Activated CD4-positive, alpha-beta memory T cell treated with anti-CD3 and anti-CD28 coated beads for 36 hours (primary cell): ENCODE measurements at places on chromosomes 5 and 9.
A peak's percentile ranks its signal among the peaks of the same experiment; 100 is the strongest.

GRCh38 chr5:73592551-73592950 lies 27.0 kb downstream of the UTP15 start:
- no peak for DNase-seq

- DNase-seq, result no peak
These were observed 88.8 kb downstream of the NSUN2 start for GRCh38 chr5:6543830-6544560.

DNA sequence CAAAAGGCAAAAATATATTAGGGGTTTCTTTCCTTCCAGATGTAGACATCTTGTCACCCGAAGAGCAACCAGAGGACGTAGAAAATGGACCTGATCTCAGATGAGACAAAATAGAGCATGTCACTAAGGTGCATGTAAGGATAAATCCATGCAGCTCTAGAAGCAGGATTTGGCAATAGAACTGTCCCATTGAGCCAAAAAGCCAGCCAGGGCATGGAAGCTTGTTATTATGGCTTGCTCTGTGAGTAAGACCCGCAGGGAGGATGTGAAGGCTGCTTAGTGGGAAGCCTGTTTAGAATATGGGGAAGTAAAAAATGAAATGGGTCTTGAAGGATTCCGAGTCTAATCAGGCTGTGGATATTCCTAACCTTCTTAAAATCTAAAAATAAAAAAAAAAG lies 165.6 kb upstream of the MPDZ start:
- DNase-seq, result no peak

DNA sequence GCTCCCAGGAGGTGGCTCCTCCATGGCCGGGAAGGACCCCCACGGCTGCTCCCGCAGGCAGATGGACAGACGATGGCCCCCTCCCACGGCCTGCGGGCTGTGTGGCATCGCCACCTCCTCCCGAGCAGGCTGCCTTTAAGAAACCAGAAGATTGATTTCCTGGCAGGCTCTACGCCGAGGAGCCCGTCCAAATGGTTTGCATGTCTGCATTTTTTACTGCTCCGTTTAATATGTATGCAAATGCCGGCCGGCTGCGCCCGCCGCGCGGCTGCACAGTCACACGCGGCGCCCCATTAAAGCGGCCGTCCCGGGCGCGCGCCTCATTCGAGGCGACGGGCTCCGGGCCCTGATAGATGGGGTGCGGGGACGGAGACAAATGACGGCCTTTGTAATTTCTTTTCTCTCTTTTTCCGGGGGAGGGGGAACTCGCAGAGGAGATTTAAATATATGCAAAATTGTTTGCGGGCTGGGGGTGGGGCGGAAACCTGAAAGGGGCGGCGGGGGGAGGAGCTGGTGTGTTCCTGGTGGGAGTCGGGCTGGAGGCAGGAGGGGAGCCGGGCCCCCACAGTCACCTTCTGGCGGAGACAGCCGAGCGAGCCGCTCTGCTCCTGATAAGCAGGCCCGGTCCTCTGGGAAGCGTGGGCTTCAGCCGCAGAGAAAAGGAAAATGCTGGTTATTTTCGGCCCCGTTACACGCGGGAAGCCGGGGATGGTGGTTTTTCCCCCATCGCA lies 158.7 kb upstream of the IER5L start:
- peak; percentile 46 for DNase-seq

DNA sequence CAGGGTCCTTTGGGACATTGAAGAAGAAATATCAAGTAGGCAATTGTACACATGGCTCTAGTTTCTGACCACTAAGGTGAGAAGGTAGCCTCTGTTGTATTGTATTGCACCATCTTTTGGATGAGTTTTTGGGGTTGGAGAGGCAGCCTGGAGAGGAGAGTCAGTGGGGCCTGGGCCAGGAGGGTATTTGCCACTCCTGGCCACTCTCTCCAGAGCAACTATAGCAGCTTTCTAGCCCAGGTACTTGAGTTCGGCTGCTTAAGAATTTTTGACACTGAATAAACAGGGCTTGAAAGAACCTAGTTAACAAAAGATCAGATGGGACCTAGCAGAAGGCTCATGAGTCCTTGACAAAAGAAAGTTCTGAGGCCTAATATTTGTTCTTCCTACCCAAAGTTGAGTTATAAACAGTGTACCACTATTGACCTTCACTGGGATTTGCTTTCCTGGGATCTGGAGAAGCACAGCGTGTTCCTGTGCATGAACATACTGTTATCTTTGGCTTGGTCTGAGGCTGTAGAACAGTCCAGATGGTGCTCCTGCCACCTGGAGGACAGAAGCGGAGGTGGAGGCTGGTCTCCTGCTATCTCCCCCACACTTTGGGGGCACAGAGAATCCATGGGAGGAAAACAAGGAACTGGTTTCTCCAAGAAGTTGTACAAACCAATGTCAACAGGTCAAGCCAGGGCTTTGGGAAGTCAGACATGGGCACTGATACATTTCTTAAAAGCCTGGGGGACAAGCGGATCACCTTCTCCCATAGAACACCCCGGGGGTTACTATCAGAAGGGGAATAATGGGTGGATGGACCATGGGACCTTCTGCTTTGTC lies 110.4 kb upstream of the LIFR start:
- DNase-seq, result no peak

GRCh38 chr5:88776692-88777091 lies 106.3 kb downstream of the MEF2C start:
- no peak for DNase-seq

- DNase-seq, result no peak
These were observed 24.4 kb downstream of the CYFIP2 start for GRCh38 chr5:157290156-157290980.

DNA sequence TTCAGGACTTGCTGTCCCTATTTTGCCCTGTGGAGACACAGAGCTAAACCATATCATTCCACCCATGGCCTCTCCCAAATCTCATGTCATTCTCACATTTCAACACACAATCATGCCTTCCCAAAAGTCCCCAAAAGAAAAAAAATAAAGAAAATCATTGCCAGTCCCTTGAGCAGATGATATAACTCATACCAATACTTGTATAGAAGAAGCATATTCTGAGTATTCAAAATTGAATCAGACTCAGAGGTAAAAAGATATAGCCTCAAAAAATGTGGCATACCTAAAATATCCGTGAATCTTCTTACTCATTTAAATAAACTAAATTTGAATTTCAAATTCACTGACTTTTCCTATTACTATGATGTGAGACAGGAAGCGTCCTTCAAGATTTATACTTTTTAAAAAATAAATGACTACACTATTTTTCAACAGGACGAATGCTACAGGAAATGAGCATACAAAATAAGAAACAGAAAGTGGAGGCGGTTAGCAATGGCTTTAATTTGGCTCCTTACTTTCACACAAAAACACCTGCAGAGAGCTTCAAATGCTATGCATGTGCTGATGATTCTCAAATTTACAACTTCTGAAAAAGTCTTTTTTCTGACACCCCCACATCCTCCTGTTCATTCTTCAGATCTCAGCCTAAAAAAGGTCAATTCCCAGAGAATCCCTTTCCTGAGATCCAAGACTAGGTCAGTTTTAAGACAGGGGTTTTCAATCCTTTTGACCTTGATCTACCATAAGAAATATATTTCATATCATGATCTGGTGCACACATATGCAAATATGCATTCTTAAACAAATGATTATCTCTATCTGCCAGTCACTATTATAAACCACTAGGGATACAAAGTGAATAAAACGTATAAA lies 39.6 kb upstream of the DMXL1 start:
- DNase-seq, result no peak

GRCh38 chr9:126459126-126459525 lies 132.5 kb downstream of the MVB12B start:
- no peak for DNase-seq

- DNase-seq, result no peak
These were observed 95.8 kb downstream of the TMEM174 start for GRCh38 chr5:73268826-73269225.

DNA sequence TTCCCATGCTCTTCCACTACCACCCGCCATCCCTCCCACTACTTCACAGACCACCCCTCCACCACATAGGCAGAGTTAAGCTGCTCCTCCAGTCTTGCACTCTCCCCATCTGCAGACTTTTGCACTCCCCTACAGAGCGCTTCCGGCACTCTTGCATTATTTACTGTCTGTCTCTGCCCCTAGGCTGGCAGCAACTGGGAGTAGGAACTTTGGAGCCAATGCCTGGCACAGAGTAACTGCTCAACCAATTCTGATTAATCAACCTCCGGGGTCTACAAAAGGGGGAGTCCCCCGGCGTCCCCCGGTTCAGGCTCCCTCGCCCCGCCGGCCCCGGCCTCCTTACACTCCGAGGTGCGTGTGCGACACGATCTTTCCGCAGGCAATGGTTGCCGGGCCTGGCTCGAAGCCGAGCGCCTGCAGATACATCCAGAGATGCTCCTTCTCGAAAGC lies 498 bp downstream of the HAUS6 start:
- peak; percentile 50 for DNase-seq

DNA sequence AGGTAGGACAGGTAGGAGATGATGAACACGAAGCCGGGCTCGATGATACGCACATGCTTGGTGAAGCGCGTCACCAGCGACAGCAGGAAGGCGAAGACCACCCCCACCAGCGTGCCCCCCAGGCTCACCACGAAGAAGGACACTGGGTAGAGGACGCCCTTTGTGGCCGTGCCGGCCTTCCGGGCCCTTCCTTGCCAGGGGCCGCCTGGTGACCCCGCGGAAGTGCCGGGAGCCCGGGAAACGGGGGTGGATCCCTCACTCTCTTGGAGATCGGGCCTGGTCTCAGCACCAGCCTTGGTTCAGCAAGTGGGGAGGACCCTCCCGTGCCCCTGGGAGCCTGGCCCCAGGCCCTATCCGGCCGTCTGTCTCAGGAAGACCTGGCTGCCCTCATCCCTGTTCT lies 39.7 kb downstream of the SLC9A3 start:
- no peak for DNase-seq

DNA sequence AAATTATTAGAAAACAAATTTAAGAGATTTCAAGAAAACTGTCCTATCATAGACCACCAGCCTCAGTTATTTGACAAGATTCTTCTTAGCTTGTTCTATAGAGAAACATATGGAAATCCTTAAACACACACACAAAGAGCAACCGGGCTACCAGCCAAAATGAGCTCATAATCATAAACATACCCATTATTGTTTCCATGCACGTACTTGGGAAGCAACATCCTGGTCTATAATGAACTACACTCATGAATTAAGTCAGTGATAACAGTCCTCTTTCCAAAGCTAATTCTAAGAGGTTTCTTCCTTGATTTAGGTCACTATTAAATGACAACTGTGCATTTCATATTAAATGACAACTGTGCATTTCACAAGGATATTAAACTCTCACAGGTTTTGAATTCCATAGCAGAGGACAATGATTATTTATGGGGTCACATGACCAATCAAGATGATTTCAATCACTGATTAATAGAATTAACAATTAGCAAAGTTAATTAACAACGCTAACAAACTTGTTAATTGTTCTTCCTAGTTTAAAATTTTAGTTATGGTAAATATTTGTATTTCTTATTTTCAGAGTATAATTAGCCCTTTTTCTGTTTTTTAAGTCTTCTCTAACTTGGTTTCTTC lies 77.0 kb downstream of the OXCT1 start:
- DNase-seq, result no peak

- no peak for DNase-seq
These were observed 110.7 kb downstream of the SAXO1 start for GRCh38 chr9:18922161-18922885.

- no peak for DNase-seq
These were observed 14.3 kb upstream of the MGAT1 start for GRCh38 chr5:180816608-180817534.

- DNase-seq, result no peak
These were observed 318.8 kb downstream of the PIK3R1 start for GRCh38 chr5:68534131-68534940.

- DNase-seq, result no peak
These were observed 232.1 kb downstream of the ENC1 start for GRCh38 chr5:74408150-74409043.

GRCh38 chr9:76893395-76893932 lies 12.4 kb downstream of the PRUNE2 start:
- DNase-seq, result no peak

DNA sequence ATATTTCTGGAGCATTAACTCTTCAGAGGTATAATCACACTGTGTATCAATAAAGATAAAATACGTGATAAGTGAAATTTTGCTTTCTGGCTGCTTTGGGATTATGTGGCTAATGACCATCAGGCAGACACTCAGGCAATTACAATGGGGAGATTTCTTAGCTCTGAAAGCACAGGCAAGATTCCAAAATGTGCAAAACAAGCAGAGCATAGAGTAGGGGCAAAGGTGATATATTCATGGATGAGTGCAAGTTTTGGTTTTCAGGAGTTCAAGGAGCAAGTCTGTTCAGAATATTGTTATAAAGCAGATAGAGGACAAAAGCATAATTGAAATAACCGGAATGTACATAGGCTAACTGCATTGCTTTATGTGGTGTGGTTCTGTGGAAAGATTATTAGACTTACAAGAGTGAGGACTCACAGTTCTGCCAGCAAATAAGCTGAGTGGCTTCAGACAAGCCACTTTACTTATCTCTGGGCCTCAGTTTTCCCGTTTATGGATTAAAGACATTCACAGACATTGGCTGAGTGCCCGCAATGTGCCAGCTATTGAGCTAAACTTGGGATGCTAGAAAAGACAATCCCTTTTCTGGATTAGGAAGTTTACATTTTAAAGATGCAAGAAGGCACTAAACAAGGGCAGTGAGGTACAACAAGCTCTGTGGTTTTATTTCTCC lies 945.6 kb upstream of the ARRDC3 start:
- DNase-seq, result no peak

GRCh38 chr5:94689908-94690307 lies 71.4 kb downstream of the SLF1 start:
- no peak for DNase-seq

DNA sequence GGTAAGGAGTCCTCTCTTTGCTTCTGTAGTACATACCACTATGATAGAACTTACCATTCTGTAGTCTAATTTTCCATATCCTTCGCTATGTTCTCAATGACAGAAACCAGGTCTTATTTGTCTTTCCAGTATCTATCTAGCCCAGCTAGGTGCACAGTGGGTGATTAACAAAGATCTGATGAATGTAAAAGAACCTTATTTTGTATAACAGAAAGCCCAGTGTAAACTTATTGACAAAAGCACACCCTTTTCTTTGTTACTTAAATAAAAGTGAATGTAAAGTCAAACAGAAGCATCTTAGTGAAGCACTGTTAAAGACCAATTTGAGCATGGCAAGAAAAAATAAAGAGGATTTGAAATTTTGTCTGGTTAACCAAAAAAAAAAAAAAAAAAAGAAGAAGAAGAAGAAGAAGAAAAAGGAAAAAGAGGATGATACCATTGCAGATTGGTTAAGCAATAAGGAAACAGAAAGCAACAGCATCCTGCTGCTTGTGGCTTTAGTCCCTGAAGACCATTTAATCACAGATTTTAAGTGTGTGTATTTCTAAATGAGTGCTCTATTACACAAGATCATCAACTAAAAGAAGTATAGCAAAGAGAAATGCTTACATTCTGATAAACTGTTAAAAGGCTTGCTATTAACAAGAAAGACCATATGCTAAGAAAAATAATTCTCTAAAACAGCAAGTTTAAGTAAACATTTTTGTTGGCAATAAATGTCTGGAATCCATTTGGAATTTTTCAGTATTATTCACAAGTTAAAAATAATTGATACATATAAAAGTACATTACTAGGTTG lies 21.2 kb downstream of the MEGF9 start:
- no peak for DNase-seq
